ENCODE measurements at places on chromosomes 2 and 18.

GRCh38 chr2:119408221-119408619 is 23.4 kb upstream of the TMEM37 start:
- H3K4me3 ChIP-seq = no peak overlapping the region
- H3K27me3 ChIP-seq = no peaks in the 10 kb centered on the region
- no peak for DNase-seq

DNA sequence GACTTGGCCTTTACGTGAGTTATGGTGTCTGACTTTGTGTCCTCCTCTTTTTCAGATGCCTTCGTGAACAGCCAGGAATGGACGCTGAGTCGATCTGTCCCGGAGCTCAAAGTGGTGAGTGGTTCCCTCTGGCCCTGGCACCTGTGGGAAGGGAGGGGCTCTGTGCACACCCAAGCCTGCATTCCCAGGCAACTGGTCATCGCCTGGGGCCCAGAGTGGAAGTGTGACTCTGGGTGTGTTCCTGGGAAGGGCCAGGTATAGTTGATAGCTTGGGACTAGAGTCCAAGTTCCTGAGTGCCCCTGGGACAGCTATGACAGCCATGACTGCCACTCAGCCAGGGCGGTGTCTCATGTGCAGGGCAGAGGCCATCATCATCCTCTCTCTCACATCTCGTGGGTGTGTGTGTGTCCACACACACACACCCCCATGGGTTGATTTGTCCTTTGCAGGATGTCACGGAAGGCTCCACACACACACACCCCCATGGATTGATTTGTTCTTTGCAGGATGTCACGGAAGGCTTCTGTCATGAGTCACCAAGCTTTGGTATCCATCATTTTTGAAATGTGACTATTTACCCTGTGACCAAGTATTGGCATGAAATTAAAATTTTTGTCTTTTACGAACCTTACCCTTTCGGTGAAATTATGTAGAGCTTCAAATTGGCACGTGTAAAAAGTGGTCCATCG is 215.4 kb downstream of the AGAP1 start:
- H3K4me1 ChIP-seq = no peaks in the 10 kb centered on the region
- H3K27me3 ChIP-seq = no peaks in the 10 kb centered on the region
- H3K36me3 ChIP-seq = no peaks in the 10 kb centered on the region

GRCh38 chr2:219292616-219293015 is 13.4 kb downstream of the DNAJB2 start:
- H3K36me3 ChIP-seq = no peaks in the 10 kb centered on the region
- H3K4me3 ChIP-seq = no peak overlapping the region
- H3K27ac ChIP-seq = no peak overlapping the region
- DNase-seq = no peak
- no peaks in the 10 kb centered on the region for H3K27me3 ChIP-seq

DNA sequence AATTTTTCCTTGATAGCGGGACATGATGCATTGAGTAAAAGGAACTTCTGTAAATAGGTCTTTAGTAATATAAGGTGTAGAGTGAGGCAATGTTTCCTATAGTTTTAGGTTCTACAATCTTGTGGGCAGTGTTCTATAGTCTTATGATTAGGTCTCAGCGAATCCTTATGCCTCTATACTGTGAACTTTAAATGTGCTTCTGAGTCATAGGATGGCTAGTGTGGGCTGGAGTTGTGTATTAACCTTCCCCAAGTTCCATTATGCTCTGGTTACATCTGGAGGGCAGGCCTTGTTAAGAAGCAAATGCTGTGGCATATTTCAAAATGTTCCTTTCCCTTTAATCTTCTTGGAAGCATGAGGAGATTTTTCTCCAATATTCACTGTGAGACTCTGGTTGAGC is 73.5 kb downstream of the ROCK2 start:
- no peaks in the 10 kb centered on the region for H3K36me3 ChIP-seq
- H3K4me3 ChIP-seq = no peak overlapping the region
- H3K4me1 ChIP-seq = no peaks in the 10 kb centered on the region
- DNase-seq = no peak

GRCh38 chr2:41576423-41576822 is 471.4 kb upstream of the PKDCC start:
- no peak overlapping the region for H3K4me3 ChIP-seq
- no peaks in the 10 kb centered on the region for H3K36me3 ChIP-seq
- H3K27ac ChIP-seq = no peak overlapping the region
- no peaks in the 10 kb centered on the region for H3K27me3 ChIP-seq

- no peaks in the 10 kb centered on the region for H3K4me1 ChIP-seq
- no peak overlapping the region for H3K4me3 ChIP-seq
- H3K27ac ChIP-seq = no peak overlapping the region
- H3K27me3 ChIP-seq = no peaks in the 10 kb centered on the region
- DNase-seq = no peak
Measured at GRCh38 chr2:29260142-29260772, 145.0 kb downstream of the CLIP4 start.

DNA sequence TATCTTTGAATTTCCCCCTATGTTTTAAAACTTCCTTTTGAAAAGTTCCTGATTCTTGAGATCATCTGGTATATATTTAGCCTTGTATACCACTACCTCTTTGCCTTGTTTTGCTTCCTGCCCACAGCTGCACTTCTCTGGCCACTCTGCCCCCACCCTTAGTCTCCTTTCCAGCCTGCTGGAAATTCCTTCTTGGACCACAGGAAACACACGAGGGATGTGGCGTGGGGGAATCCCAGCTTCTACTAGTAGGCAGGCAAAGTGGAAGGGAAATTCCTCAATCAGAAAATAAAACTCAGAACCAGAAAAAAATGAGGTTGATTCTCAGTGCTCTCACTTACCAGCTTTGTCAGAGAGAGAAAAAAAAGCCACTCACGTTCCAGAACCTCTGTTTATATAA is 13.4 kb downstream of the IL18RAP start:
- H3K36me3 ChIP-seq = no peaks in the 10 kb centered on the region
- no peaks in the 10 kb centered on the region for H3K4me1 ChIP-seq
- no peak overlapping the region for H3K4me3 ChIP-seq
- DNase-seq = no peak
- H3K27me3 ChIP-seq = no peaks in the 10 kb centered on the region

DNA sequence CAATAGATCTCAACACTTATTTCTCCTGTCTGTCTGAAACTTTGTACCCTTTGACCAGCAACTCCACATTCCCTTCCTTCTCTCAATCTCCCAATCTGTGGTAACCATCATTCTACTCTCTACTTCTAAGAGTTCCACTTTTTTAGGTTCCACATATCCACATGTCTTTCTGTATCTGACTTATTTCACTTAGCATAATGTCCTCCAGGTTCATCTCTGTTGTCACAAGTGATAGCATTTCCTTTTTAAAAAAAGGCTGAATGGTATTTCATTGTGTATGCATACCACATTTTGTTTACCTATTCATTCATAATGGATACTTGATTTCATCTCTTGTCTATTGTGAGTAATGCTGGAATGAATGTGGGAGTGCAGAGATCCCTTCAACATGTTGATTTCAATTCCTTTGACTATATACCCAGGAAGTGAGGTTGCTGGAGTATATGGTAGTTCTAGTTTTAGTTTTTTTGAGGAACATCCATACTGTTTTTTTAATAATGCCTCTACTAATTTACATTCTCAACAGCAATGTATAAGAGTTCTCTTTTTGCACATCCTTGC is 18.8 kb upstream of the MMADHC start:
- H3K27ac ChIP-seq = no peak overlapping the region
- no peak overlapping the region for H3K4me3 ChIP-seq
- no peaks in the 10 kb centered on the region for H3K36me3 ChIP-seq
- DNase-seq = no peak
- no peaks in the 10 kb centered on the region for H3K27me3 ChIP-seq
- H3K4me1 ChIP-seq = no peaks in the 10 kb centered on the region

- DNase-seq = no peak
- H3K36me3 ChIP-seq = no peaks in the 10 kb centered on the region
- no peaks in the 10 kb centered on the region for H3K27me3 ChIP-seq
- H3K27ac ChIP-seq = no peak overlapping the region
Measured at GRCh38 chr2:159185401-159186130, 100.9 kb downstream of the WDSUB1 start.

DNA sequence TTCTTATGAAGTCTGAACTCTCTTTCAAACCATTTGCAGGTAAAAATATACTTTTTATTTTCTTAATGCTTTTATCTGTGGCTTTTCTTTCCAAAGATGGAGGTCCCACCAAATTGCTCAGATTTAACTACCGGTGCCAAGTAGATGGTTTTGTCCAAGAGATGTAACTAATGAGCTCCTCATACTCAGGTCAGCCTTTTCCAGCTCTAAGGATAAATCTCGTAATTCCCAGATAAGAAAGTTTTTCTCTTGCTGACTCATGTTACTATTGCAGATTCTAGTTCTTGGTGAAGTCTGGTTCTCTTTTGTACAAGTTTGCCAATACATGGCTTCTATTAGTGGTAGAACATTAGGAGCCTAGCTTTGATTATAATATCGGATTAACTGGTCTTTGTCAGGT is 550.8 kb upstream of the ZNF804A start:
- no peak overlapping the region for H3K27ac ChIP-seq
- no peaks in the 10 kb centered on the region for H3K36me3 ChIP-seq
- H3K27me3 ChIP-seq = no peaks in the 10 kb centered on the region
- H3K4me1 ChIP-seq = no peaks in the 10 kb centered on the region
- DNase-seq = no peak
- no peak overlapping the region for H3K4me3 ChIP-seq

Measured in right lobe of liver (tissue), 6 donors.